SK-N-SH (cell line): ENCODE measurements at places on chromosomes 7 and 10. TPM values are rescaled to one million over a fixed set of nuclear protein-coding genes. Genes with fewer than 3 reads are reported as not detected.

HPS1 gene
- polyA plus RNA-seq = 39.2 and 41.4 TPM in 2 replicates

LIPF gene
- polyA plus RNA-seq = 0.06 and 0.07 TPM in 2 replicates

- no peak for DNase-seq
These were observed 61.7 kb upstream of the LYZL1 start for GRCh38 chr10:29227201-29227600.

GRCh38 chr10:102814453-102814871 is 22.8 kb downstream of the CYP17A1 start:
- no peak for DNase-seq
